ENCODE measurements at places on chromosomes 3 and 15.

DNA sequence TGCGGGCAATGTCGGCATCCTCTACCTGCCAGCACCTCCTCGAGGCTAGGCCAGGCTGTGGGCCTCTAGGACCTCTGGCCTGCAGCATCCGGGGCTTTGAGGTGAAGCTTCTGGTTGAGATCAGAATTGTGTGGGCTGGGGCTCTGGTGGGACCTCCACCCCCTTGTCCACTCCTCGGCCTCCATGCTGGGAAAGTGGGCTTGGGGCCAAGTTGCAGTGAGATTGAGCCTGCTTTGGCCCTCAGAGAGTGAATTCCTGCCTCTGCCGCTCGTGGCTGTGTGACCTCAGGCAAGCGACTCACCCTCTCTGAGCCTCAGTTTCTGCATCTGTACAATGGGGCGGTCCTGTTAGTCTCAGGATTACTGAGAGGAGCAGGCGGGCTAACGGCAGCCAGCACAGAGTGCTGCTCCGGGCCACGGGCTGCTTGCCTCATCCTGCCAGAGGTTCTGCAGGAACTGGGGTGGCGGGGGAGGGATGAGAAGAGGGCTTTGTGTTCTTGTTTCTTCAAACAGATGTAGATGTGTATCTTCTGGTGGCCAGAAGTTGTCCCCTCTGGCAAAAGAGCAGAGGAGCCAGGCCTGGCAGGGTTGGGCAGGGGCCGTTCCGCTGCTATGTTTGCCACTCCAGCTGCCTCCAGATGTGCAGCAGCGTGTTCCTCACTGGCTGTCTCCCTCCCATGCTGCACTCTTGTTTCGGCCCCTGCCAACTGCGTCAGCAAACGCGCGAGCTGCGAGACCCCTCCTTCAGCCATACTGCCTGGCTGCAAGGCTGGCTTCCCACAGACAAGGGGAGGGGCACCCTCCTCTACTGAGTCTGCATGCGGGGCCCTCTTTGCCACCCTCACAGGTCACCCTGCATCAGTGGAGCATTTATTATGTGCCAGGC lies 33.7 kb downstream of the FBLN2 start:
- DNase-seq: no peak

GRCh38 chr3:16063603-16064002 lies 110.9 kb upstream of the GALNT15 start:
- DNase-seq: no peak

DNA sequence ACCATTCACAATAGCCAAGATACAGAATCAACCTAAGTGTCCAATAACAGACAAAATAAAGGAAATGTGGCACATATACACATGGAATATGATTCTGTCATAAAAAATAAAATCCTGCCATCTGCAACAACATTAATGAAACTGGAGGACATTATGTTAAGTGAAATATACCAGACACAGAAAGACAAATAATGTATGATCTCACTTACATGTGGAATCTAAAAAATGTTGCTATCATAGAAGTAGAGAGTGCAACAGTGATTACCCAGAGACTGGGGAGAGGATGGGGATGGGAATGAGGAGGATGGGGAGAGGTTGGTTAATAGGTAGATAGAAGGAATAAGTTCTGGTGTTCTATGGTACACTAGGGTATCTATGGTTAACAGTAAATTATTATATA lies 28.7 kb downstream of the MRPL3 start:
- DNase-seq: no peak

DNA sequence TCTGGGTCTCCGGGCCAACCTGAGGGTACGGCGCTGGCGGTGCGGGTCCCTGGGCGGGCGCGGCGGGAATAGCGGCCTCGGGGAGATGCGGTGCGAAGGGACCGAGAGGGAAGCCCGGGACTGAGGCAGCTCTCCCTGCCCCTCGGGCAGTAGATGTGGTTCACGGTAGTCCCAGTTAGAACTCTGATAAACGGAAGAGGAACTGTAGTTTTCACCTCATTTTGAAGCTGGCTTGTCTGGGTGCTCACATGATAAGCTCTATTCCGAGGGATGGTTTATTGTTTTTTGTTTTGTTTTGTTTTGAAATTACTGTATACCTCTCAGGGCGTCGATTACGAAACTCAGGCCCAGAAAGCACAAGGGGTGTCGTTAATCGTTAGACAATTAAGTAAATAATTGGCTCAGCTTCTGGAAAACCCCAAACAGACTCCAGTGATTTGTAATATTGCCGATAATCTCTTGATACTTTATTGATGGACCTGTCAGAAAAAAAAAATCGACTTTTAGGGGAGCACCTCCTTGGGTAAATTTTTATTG lies 413 bp downstream of the NUSAP1 start:
- no peak for DNase-seq

GRCh38 chr15:101648356-101648755 lies 3.8 kb downstream of the TM2D3 start:
- no peak for DNase-seq

- no peak for DNase-seq
Measured at GRCh38 chr3:61562042-61562720, 810 bp downstream of the PTPRG start.

- DNase-seq: no peak
Measured at GRCh38 chr3:22101351-22101750, 350.3 kb upstream of the ZNF385D start.

GRCh38 chr3:149314807-149315578 lies 18.4 kb downstream of the TM4SF18 start:
- no peak for DNase-seq

DNA sequence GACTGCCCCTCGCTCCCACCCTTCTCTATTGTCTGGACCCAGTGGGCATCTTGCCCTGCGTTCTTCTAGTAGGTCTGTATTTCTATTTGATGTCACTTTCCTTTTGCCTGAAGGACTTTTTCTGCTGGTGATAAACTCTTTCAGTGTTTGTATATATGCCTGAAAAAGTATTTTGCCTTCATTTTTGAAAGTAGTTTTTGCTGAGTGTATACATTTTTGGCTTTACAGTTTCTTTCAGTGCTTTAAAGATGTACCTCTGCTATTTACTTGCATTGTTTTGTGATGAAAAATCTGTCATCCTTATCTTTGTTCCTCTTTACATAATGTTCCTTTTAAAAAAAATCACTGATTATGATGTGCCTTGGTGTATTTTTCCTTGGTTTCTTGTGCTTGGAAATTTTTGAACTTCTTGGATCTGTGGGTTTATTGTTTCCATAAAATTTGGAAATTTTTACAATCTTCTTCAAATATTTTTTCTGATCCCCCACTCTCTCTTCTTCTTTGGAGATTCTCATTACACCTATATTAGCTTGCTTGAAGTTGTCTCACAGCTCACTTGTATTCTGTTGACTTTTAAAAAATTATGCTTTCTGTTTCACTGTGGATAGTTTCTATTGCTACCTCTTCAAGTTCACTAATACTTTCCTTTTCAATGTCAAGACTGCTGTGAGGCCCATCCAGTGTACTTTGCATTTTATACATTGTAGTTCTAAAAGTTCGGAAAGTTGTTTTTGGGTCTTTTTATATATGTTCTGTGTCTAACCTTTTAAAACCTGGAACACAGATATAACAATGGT lies 67.8 kb downstream of the RGMA start:
- DNase-seq: no peak

- no peak for DNase-seq
Measured at GRCh38 chr3:15743587-15744009, 54.2 kb downstream of the ANKRD28 start.

GRCh38 chr15:48191574-48192225 lies at the start of gene CTXN2:
Gene CTXN2, plus strand, starts transcription at chr15:48191665. Its CDS starts 9,636 bp downstream, at chr15:48201301.
- peak; percentile 63 for DNase-seq

DNA sequence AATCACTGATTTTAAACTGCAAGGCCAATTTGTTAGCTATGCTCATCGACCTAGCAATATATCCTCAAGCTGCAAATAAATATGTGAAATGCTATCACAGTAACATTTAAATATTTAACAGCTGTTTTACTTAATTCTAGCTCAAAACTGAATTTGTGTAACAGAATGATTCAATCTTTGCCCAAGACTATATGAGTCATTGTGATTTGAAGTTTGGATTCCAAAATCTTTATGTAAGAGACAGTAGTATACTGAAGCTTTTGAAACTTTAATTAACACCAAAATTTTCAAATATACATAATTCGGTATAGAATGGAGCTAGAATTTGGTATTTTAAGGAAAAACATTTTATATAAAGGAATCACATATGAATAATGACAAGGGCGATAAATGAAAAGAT lies 603.0 kb upstream of the ROBO2 start:
- no peak for DNase-seq

DNA sequence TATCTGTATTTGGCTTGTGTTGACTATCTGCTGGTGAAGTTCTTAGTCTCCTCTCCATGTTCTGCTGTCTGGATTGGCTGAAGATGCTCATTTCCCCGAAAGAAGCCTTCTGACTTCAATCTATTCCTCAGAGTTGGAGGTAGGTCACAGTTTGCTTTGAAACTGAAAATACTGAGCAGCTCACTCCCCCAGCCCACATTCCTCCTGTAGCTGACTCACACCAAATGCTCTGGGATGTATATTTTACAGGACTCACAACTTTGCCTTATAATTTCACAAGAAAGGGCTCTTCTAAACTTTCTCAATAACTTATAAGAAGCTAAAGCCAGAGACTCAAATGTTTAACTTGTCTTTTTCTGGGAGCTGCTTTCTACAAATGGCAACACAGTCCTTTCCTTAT lies 36.3 kb upstream of the SNX4 start:
- DNase-seq: no peak

GRCh38 chr3:132456571-132456970 lies 39.3 kb downstream of the DNAJC13 start:
- DNase-seq: no peak

- no peak for DNase-seq
Measured at GRCh38 chr3:60536420-60536819, 714.8 kb downstream of the FHIT start.

GRCh38 chr3:15436246-15436645 lies 8.8 kb downstream of the EAF1 start:
- no peak for DNase-seq

DNA sequence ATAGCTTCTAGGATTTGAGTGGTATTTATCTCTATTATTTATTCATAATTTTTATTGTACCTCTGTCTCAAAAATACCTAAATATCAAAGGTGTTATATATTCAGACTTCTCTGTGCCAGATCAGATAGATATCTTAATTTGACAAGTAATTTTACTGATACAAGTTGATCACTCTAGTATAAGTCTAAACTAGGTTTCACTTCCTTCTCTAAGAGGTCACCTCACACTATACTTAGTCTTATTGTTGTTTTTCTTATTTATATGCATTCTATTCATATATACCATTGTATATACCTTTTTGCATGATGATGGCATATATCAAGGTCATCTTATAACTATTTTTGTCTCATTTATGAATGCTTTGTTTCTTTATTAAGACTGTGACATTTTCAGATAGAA lies 26.4 kb upstream of the HGD start:
- no peak for DNase-seq

GRCh38 chr3:26369133-26369532 lies 253.4 kb upstream of the LRRC3B start:
- DNase-seq: peak; percentile 49

- DNase-seq: peak; percentile 48
Measured at GRCh38 chr3:184234224-184234623, 4.8 kb downstream of the VWA5B2 start.

DNA sequence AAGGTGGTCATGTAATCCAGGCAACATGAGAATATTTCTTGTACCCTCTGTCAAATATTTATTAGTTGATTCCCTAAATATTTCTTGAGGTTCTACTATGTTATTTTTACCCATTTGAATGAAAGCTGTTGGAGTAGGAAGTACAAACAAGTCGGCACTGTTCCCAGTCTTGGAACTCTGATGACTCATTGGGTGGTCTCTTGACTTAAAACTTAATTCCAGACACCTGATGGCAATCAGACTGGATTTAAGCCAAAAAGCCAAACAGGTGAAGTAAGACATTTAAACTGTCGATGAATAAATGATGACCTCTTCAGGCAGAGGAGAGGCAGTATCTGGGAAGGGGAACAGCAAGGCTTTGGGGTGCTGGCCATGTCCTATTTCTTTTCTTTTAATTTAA lies 22.8 kb downstream of the C2CD4A start:
- no peak for DNase-seq

- DNase-seq: peak; percentile 69
Measured at GRCh38 chr3:137770835-137771399, 6.8 kb downstream of the SOX14 start.

DNA sequence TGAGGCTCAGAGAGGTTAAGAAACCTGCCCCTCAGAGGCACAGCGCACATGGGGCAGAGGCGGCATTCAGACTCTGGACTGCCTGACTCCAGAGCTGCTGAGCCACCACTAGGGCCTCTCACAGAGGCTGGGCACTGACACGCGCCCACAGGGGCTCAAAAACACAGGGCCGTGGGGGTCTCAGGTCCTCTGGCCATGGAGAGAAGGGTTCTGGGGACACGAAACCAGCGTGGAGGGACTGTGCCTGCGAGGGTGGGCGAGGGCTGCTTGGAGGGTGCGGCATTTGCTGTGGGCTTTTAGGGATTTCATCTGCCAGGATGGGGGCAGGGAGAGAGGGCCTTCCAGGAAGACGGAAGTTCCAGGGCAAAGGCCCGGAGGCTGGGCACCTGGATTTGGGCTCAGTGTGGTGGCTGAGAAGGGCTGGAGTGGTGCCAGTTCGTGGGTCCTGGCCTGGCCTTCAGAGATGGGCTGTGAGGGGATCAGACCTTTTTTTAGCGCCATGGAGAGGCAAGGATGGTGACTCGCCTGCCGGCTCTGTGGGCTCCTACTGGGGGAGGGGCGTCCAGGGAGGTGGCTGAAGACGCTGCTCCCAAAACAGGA lies 69.6 kb downstream of the EFCAB12 start:
- no peak for DNase-seq

DNA sequence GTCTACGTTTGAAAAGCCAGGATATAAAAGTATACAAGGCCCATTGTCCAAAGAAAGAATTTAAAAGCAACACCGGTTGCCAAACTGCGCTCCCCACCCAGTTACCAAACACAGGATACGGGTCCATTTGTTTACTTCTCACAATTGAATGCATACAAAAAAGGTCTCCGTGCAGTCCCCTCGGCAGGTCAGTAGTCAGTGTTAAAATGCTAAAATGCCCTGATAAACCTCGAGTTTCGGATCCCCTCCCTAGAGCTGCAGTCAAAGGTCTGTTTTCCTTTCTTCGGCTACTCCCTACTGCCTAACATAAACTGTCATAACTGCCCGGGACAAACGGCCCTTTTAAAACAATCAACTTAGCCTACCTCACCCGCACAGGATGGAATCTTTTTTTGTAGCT lies 534.6 kb downstream of the FOXP1 start:
- DNase-seq: no peak

- DNase-seq: no peak
Measured at GRCh38 chr15:57401546-57401945, 25.2 kb downstream of the CGNL1 start.

- no peak for DNase-seq
Measured at GRCh38 chr3:151639418-151639740, 94.3 kb upstream of the AADACL2 start.

- DNase-seq: no peak
Measured at GRCh38 chr15:91376038-91376437, 276.0 kb downstream of the SV2B start.

Data from GM23338 (cell line).